ENCODE measurements at places on chromosomes 1 and 21. TPM values are rescaled to one million over a fixed set of nuclear protein-coding genes. Genes with fewer than 3 reads are reported as not detected.

AQP10 gene
- not detected for total RNA-seq

PUM1 gene
- 166 TPM for total RNA-seq

FCRL6 gene
- 0.16 TPM for total RNA-seq

XCL2 gene
- total RNA-seq = 1.1 TPM

NAV1 gene
- total RNA-seq = 31.4 TPM

KIF2C gene
- total RNA-seq = 6.5 TPM

TRIM67 gene
- 31.0 TPM for total RNA-seq

GFI1 gene
- 1.1 TPM for total RNA-seq

PODN gene
- total RNA-seq = 17.1 TPM

KCNK1 gene
- 8.7 TPM for total RNA-seq

CCDC30 gene
- total RNA-seq = 8.5 TPM

FMO5 gene
- total RNA-seq = 2.2 TPM

RIPPLY3 gene
- total RNA-seq = 0.60 TPM

S100PBP gene
- 96.8 TPM for total RNA-seq

CFHR5 gene
- not detected for total RNA-seq

MYOG gene
- 19.8 TPM for total RNA-seq

AIRE gene
- total RNA-seq = 0.27 TPM

RPTN gene
- total RNA-seq = not detected

DISC1 gene
- total RNA-seq = 37.0 TPM

CFHR4 gene
- total RNA-seq = not detected

OR2L5 gene
- total RNA-seq = 0.44 TPM

CASQ1 gene
- total RNA-seq = 35.8 TPM

KRTAP13-2 gene
- total RNA-seq = not detected

PKP1 gene
- total RNA-seq = 34.3 TPM

ZYG11A gene
- 0.38 TPM for total RNA-seq

CNR2 gene
- 0.05 TPM for total RNA-seq

MIS18A gene
- total RNA-seq = 13.2 TPM

FALEC gene
- total RNA-seq = not detected

TSPAN1 gene
- 0.49 TPM for total RNA-seq

Data from camera-type eye (tissue), 1 donor.